ENCODE measurements at places on chromosomes 3 and 15. TPM values are rescaled to one million over a fixed set of nuclear protein-coding genes. Genes with fewer than 3 reads are reported as not detected.

GRCh38 chr3:112604536-112604935 lies 36.4 kb downstream of the CCDC80 start:
- DNase-seq = no peak

DNA sequence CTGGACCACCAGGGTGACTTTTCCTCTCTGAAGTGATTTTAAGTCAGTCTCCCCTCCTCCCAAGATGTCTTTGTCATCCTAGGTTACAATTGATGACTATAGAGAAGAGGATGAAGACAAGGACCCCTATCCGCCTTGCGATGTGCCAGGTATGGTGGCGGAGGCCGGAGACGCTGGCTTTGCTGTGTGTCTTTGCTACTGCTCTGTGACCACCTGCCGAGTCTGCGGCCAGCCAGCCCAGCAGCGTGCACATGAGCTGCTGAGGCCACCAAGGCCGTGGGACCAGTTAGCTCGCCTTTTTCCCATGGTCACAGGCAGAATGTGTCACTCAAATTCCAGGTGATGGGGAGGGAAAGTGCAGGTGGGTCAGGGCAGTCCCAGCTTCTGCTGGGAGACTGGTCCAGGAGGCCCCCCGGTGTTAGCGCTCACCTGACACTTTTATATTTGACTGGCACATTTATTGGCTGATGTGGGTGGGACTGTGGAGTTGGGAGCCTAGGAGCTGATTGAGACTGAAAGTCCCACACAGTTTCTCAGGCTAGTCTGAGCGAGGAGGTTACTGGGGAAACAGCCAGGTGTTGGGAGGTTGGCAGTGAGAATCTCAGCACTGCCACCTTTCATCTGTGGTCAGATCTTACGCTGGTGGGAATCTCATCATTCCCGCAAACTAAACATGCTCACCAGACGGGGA lies 114.1 kb downstream of the CHDH start:
- no peak for DNase-seq

DNA sequence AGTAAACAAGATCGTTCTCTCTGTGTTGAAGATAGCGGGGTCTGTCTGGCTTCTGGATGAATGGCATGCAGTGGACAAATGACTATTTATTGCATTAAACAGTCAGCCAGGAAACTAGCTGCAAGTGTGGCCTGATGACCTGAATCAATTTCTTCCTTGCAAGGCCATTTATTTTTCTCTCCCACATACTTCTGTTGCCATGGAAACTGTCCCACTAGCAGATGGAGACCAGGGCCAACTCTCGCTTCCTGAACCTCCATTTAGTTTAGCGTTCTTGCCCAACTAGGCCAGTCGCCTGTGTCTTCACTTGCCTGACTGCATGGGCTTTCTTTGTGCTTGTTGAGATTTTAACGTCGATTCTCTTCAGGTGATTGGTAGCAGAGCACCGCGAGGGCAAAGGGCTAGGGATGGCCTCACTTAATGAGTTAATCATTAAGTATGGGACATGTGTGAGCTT lies 27.6 kb downstream of the LMCD1 start:
- DNase-seq = no peak

DNA sequence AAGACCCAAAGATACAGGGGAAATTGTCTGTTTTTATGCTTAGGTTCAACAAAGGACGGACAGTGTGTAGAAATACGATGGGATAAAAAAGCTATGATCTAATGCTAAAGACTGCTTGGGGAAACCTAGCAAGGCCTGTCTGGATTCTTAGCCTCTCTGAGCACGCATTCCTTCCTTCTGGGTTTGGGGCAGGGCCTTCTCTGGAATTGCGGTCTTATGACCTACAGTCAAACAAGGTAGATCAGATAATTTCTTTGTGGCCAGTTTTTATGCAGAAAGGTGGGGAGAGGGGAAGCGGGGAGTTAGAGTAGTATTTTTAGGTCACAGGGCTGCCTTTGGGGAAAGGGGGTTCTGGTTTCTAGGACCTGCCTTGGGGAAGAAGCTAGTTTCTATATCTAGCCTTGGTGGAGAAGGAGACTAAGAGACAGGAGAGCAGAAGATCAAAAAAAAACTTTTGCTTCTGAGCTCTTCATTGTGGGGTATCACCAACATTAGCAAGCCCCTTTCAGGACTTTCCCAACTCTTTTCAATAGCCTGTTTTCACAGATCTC lies 39.1 kb upstream of the LIPC start:
- no peak for DNase-seq

Gene HAUS2
- total RNA-seq = 23.2 TPM

- no peak for DNase-seq
These were observed 82.5 kb downstream of the SPRED1 start for GRCh38 chr15:38335116-38335515.

- no peak for DNase-seq
These were observed 39.8 kb downstream of the BLM start for GRCh38 chr15:90756916-90757315.

Gene SNRK
- total RNA-seq = 10.3 TPM

- DNase-seq = no peak
These were observed 420.5 kb upstream of the TGFBR2 start for GRCh38 chr3:30185872-30186271.

- no peak for DNase-seq
These were observed 60.5 kb downstream of the SPTSSB start for GRCh38 chr3:161310649-161311423.

Gene HIGD2B
- total RNA-seq = not detected

- no peak for DNase-seq
These were observed 35.6 kb upstream of the GYG1 start for GRCh38 chr3:148955544-148956346.

Gene AMOTL2
- 76.9 TPM for total RNA-seq

Gene SLC38A3
- 0.90 TPM for total RNA-seq

Gene PRSS50
- 1.4 TPM for total RNA-seq

Gene CA12
- total RNA-seq = 2.8 TPM

Gene GADL1
- 0.18 TPM for total RNA-seq

- no peak for DNase-seq
These were observed 777.3 kb downstream of the PDCD6IP start for GRCh38 chr3:34575776-34576175.

DNA sequence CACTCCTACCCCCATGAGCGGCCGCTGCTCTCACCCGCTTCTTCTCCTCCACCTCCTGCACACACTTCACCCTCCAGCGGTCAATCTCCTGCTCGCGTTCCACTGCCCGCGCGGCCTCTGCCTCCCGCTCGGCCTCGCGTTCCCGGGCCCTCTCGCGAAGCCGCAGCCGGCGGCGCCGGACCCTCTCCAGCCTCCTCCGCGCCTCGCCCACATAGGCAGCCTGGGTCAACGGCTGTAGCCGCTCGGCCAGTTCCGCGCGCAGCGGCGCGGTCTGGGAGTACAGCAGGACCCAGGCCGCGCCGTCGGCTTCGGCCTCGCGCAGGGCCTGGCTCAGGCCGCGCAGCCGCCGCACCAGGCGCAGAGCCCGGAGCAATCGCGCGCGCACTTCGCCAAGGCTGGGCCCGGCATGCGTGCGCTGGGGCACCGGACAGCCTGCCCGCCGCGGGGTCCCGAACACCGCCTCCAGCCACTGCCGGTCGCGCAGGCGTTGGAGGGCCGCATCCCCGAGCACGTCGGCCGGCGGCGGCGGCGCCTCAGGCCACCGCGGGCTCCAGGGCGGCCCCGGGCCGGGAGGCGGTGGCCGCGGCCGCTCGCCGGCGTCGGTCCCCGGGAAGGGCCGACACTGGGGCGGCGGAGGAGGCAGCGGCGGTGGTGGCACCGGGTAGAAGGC lies 595 bp downstream of the PDCD7 start:
- peak; percentile 65 for DNase-seq

Gene C3orf49
- not detected for total RNA-seq

GRCh38 chr15:69299451-69299886 lies 757 bp downstream of the PAQR5 start:
- DNase-seq = no peak

Gene KIF15
- total RNA-seq = 18.4 TPM

Gene CLDN18
- 0.16 TPM for total RNA-seq

DNA sequence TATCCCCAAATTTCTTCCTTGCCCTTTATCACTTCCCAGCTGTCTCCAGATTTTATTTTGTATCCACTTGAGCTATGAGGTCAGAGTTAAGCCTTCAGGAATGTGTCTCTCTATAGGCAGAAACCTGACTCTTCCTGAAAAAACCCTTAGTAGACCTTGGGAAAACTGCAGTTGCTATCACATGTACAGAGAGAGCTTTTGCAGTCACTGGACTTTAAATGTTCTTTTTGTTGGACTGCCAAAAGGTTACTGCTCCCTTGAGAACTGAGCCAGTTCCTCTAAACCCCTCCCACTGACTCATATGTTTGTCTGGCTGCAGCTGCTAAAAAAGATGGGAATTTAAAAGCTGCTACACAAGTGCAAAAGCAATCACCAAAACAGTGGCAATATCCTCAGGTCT lies 169.1 kb upstream of the CCDC54 start:
- no peak for DNase-seq

GRCh38 chr15:66747886-66748707 lies 46.1 kb downstream of the SMAD6 start:
- no peak for DNase-seq

Gene CTXND1
- 0.04 TPM for total RNA-seq

- DNase-seq = no peak
These were observed 91.9 kb upstream of the SNRPN start for GRCh38 chr15:24862726-24863521.

Gene CD276
- 153 TPM for total RNA-seq

Gene HTR3E
- total RNA-seq = not detected

Gene TGM4
- total RNA-seq = not detected

GRCh38 chr3:33315826-33316225 lies 38.6 kb downstream of the FBXL2 start:
- DNase-seq = no peak

DNA sequence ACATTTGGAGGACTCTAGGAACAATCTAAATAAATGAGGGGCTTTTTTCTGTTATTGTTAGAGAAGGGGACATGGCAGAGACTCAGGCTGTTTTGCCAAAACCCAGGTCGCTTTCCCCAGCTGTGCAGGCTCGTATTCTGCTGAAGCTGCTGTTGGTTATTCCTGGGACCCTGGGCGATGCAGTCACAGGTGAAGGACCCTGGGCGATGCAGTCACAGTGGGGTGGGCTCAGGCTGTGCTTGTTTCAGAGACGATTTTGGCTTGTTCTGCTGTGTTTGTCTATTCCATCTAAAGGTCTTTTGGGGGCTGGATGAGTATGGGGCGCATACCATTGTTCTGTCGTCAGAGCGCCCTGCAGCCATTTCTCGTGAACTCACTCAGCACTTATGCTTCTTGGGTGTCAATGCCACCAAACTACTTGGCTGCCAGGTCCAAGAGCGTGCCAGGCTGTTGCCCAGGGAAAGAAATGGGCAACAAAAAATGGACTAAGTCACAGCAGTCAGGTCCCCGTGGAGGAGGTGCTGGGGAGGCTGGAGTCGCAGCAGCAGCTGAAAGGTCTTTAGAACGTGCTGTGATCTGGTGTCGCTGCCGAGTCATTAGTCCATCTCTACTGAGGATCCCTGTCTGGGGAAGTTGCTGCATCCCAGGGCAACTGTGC lies 151.4 kb downstream of the CHDH start:
- no peak for DNase-seq

Gene GOLGA8G
- not detected for total RNA-seq

Gene SLC51B
- not detected for total RNA-seq

DNA sequence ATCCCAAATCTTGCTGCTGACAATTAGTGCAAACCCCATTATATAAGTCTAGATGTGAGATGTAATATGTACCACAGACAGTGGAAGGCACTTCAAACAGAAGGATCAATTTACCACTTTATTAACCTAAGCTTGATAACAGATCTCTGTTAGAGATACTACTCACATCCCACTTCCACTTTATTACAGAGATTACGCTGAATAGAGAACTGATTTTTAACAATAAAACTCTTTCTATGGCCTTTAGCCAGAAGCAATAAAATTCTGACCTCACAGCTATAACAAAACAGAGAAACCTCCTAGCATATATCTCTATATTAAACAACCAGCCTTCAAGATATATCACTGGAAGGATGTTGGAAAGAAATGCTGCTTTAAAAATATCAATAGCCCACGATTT lies 517.7 kb downstream of the MAGI1 start:
- no peak for DNase-seq

- no peak for DNase-seq
These were observed 28.6 kb upstream of the KBTBD12 start for GRCh38 chr3:127886231-127886955.

GRCh38 chr15:91857772-91858171 lies 4.3 kb downstream of the SLCO3A1 start:
- no peak for DNase-seq

All from WTC11 (cell line).